Stimulated activated CD8-positive, alpha-beta memory T cell treated with anti-CD3 and anti-CD28 coated beads, Interleukin-4, amount 100 ng/mL, for 1 hour (primary cell): ENCODE measurements at places on chromosomes 3 and 15.

DNA sequence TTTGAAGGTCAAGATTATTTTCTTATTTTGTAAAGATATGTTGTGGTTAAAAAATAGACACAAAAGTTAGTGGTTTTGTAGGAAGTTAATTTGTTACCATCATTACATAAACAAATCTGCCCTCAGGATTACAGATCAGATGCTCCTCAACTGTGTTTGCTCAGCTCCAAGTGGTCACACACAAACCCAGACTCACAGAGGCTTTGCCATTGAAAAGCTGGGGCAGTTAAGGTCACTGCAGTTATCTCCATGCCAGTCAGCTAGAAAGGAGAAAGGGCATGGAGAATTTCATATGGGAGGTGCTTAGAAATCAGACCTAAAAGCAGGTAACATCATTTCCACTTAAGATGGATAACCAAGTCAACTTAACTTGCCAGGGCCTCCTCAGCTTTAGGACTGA lies 825.7 kb upstream of the GBE1 start:
- DNase-seq, result no peak

- DNase-seq, result no peak
These were observed 37.0 kb upstream of the SNRPA1 start for GRCh38 chr15:101332061-101332467.

DNA sequence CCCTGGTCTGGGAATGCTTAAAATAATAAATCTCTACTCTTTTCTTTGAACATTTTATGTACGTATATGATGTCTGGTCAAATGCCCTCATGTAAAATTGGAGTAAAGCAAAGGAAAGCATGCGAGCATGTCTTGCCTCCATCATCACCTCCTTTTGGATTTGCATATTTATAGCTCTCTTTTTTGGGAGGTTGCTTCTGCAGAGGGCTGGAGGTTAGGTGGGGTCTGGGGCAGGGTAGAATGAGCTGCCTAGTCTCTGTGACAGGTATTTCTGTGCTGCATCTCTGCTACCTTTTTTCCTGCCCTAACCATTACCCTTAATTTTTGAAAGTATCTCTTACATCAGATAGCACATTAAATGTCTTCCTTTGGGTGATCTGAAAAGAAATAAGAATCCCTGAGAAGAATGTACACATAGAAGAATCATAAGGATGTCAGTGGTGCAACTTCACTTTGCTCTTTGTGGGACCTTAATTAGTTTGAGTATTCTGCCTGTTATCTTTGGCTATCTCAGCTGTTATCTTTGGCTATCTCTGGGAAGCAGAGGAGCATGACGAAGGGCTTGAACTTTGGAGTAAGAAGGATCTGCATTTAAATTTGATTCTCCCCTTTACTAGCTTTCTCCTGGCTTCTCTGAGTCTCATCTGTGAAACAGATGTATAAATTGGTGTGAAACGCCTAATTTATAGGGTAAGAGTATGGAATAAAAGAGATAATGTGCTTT lies 40.2 kb downstream of the PPM1L start:
- no peak for DNase-seq

DNA sequence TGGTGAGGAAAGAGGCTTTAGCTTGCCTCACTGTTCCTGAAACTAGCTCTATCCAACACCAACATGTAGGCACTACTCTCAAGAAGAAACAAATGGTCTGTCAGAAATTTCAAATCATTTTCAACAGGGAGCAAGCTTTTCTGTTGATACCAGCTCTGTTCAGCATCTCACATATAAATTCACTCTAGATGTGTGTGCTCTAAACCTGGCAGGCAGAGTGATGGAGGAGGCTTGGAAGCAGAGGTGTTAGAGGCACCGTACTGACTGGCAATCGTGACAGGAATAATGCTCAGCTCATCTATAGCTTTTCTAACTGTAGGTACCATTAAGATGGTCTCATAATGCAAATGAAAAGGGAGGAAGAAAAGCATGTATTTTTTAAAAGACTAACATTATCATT lies 597.2 kb upstream of the NECTIN3 start:
- no peak for DNase-seq

DNA sequence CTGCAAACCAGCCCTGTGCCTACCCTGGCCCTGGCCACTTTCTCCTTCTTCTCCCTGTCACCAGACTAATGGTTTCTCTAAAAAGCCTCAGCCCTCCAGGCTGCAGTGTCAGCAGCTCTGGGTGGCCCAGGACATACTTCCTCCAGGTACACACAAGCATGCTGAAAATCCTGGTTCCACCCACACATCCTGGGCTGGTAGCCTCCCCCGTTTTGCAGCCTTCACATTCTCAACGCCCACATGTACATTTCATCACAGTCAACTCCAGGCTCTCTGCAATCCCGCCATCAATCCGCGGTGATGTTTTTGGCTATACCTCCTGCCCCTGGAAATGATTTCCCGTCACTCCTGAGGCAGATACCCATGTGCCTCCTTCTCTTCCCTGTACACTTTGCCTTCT lies 59.4 kb downstream of the MAGEF1 start:
- no peak for DNase-seq

DNA sequence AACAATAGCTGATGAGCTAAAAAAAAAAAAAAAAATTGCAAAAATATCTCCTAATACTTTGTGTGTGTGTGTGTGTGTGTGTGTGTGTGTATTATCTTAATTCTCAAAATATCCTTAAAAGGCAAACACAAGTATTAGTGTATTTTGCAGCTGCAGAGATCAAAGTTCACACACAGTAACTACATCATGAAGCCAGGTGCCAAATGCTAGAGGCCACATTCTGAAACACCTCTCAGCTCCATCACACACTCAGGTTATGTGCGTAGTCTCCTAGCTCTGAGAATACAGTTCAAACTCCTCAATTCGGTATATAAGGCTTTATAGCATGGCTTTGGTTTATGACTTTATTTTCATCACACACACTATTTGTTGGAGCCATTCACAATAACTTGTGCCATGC lies 33.5 kb upstream of the PPARG start:
- no peak for DNase-seq

DNA sequence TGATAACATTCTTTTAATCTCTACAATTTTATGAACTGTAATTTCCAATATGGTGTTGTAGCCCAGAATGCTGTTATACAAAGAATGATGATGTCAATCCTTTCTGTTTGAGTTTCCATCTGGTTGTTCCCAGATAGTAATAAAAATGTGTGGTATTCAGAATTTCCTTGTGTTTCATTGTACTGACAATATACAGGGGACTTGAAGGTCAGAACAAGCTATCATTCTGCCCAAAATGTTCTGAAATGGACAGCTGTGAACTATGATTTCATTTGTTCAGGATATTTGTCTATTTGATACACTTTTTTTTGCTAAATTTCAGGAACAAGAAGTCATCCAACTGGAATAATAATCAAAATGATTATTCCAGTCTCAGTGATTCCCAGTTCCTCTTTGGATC lies 40.8 kb downstream of the C3orf62 start:
- no peak for DNase-seq

- DNase-seq, result no peak
These were observed 9.2 kb upstream of the HHLA2 start for GRCh38 chr3:108287146-108287545.

DNA sequence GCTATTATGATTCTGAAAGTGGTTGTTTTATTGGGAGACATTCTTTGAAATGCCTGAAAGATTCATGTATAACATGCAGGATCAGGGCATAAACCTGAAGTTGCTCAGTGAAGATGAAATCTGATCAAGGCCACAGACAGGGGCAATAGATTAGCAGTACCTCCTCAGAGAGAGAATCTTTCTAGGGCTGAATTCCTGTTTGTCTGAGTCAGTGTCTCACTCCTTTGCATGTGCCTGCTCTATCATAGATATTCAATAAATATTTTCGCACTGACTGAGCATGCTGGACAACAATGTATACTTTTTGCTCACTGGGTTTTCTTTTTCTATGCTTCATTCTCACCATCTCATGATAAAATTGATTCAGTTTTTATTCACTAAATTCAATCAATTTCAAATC lies 49.8 kb upstream of the PFN2 start:
- no peak for DNase-seq

DNA sequence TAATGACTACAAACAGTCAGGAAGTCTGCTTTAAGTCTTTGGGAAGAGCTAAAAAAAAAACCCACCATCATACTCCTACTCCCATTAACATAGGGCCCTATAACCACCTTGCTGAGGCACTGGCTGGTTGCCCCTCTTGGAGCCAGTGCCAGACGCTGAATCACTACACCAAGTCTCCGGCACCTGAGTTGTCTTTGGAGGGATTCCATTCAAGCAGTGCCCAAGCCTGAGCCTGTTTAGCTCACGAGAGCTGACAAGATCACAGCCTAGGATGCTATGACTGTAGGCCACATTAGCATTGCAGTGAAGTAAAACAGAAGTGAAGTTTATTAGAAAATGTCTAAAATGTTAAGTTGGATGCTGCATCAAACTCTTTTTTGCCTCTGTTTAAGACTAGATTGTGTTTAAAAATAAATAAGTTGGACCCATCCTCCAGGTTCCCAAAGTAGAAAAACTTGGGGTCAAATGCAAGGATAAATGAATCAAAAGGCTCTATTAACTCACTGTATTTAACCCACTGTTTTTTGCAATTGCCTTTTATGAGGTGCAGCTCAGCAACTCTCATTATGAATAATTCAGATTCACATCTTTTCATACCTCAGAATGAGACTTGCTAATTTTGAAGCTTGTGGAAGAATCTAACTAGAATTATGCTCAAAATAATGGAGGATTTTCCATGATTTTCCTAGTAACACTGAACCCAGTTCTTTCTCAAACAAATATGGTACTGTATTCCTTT lies 461.9 kb downstream of the FOXP1 start:
- no peak for DNase-seq

DNA sequence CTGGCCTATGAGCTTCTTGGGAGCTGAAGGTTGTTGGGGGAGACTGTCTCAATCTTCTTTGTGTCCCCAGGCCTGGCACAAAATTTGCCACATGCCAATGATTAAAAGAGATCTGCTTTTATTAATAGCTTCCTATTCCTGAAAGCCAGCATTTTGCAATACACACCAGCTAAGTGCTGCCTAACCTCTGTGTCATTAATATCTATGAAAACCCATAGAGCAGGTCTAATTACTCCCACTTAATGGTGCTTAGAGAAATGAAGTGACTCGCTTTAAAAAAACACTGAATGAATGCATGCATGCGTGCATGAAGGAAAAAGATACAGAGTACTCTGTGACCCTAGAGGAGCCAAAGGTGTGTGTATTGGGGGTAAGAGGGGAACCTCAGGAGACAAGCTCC lies 55.0 kb downstream of the SLC6A1 start:
- no peak for DNase-seq

GRCh38 chr3:58866079-58866478 lies 183.7 kb downstream of the CFAP20DC start:
- DNase-seq, result no peak
